ENCODE measurements at places on chromosomes 3 and 15. TPM values are rescaled to one million over a fixed set of nuclear protein-coding genes. Genes with fewer than 3 reads are reported as not detected.

MESP1 gene
- total RNA-seq: not detected

ACAN gene
- under 0.01 TPM for total RNA-seq

ARGFX gene
- not detected for total RNA-seq

SLCO2A1 gene
- under 0.01 TPM for total RNA-seq

CCDC39 gene
- not detected for total RNA-seq

NOX5 gene
- total RNA-seq: 0.22 TPM

CD200R1 gene
- 0.39 TPM for total RNA-seq

SPINK8 gene
- total RNA-seq: not detected

Measured in placental epithelial cell (primary cell).